ENCODE measurements at places on chromosomes 3 and 15.

- DNase-seq, result no peak
These were observed 207.6 kb upstream of the AZI2 start for GRCh38 chr3:28556195-28556594.

DNA sequence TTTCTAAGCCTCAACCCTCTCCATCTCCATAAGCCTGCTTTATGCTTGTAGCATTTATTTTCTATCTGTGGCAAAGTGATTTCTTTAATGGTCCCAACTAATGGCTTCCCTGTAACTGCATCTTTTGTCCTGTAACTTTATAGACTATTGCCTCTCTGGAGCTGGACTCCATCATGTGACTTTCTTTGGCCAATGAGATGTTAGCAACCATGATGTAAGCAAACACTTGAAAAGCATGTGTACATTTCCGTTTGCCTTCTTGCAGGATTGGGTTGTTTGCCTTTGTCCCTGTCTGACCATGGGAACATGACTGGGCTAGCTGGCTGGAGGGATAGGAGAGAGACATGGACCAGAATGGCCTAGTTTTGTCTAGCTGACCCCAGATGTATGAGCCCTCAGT lies 106.0 kb upstream of the LRIG1 start:
- no peak for DNase-seq

DNA sequence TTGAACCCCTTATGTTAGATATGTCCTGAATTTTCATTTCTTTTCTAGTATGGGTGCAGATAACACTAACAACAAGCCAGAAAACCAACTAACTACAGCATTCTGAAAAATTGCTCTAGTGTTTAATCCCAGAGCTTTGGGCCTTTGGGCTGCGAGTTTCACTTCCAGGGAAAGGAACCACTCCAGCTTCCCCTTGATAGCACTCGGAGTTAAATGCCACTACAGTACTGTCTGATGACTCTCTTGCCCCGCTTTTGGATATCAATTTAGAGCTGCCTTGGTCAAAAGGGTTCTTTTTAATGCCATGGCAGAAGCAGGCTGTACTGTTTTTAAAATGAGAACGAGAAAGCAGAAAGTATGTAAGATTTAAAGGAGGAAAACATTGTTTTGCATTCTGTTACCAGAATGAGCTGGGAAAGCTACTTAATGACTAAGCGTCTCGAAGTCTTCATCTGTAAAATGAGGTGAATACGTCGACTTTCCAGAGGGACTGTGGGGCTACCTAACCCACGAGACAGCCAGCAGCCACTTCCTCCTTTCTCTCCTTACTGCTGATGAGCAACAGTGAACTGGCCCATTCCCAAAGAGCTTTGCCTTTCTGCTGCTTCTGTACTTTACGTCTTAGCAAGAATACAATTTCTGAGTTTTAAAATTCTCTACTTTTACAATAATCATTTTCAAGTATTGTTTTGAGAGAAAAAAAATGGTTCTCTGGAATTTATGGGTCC lies 299.3 kb upstream of the LYSMD4 start:
- DNase-seq, result no peak

GRCh38 chr15:40846841-40847222 lies 3.0 kb downstream of the SPINT1 start:
- no peak for DNase-seq

- DNase-seq, result no peak
These were observed 54.2 kb upstream of the AMOTL2 start for GRCh38 chr3:134428401-134428800.

- no peak for DNase-seq
These were observed 94.2 kb downstream of the THRB start for GRCh38 chr3:24400450-24400849.

DNA sequence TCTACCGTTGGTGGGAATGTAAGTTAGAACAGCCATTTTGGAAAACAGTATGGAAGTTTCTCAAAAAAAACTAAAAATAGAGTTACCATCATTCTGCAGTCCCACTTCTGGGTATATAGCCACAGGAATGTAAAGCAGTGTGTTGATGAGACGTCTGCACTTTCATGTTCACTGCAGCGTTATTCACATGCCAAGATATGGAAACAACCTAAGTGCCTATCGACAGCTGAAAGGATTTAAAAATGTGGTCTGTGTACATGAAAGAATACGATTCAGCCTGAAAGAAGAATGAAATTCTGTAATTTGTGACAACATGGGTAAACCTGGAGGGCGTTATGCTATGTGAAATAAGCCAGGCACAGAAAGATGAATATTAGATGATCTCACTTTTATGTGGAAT lies 157.7 kb downstream of the THSD4 start:
- DNase-seq, result no peak

- no peak for DNase-seq
These were observed 74.9 kb upstream of the XCR1 start for GRCh38 chr3:46102059-46102779.

GRCh38 chr15:59063042-59063441 lies 41.9 kb upstream of the CCNB2 start:
- no peak for DNase-seq

GRCh38 chr3:112671930-112672715 lies 31.2 kb upstream of the CCDC80 start:
- no peak for DNase-seq

- DNase-seq, result no peak
These were observed 12.0 kb downstream of the C3orf22 start for GRCh38 chr3:126546549-126547239.
